ENCODE measurements at places on chromosomes 2 and 18. TPM values are rescaled to one million over a fixed set of nuclear protein-coding genes. Genes with fewer than 3 reads are reported as not detected.

The TUBA3E gene
- total RNA-seq, result 0.09 TPM

The MROH2A gene
- not detected for total RNA-seq

The EMILIN2 gene
- 2.4 TPM for total RNA-seq

The CHMP1B gene
- 47.5 TPM for total RNA-seq

The NEB gene
- total RNA-seq, result 1.2 TPM
